ENCODE measurements at places on chromosomes 16 and 17. TPM values are rescaled to one million over a fixed set of nuclear protein-coding genes. Genes with fewer than 3 reads are reported as not detected.
A peak's percentile ranks its signal among the peaks of the same experiment; 100 is the strongest.

DNA sequence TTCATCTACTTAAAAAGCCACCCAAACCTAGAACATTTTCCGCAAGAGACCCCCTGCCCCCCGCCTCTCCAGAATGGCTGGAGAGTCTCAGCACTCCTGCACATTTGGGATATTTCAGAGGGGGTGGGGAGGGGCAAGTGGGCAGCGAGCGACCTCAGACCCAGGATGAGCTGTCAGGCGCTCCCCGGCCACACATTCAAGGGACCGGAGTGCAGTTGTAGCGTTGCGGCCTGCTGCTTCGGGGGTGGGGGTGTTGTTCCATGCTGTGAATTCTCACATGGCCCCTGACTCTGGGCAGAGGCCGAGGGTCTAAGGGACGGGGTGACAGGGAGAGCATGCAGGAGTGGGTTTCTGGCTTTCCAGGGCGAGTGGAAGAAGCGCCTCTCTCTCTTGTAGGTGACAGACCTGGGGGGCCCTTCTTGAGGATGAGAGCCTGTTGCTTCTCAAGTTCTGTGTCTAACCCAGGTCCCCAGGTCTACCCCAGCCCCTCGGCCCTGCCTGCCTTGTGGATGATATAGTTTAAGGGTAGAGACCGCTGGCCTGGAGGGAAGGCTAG lies 231.2 kb downstream of the SEC14L1 start:
- no peak for DNase-seq

DNA sequence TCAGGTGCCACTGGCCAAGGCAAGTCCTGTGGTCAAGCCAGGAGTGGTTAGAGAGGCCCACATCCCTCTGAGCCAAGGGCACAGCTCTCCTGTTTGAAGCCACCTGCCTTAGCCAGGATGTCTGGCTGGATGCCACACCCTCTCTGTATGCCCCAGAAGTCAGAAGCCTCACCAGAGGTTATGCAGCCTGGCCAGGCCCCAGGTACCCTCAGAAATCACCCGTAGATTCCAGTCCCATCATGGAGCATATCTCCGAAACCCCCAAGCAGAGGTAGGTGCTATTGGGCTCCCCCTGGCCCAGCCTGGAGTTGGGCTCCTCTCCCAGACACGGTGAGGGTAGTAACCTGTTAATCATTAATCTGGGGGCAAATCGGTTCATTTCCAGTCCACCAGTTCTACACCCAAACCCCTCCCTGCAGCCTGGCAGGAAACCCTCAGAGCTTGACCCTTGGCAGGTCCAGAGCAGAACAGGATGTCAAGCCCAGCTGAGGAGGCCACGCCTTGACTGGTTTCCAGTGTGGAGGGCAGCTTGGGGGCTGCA lies 60.6 kb upstream of the TMEM97 start:
- DNase-seq: no peak

DNA sequence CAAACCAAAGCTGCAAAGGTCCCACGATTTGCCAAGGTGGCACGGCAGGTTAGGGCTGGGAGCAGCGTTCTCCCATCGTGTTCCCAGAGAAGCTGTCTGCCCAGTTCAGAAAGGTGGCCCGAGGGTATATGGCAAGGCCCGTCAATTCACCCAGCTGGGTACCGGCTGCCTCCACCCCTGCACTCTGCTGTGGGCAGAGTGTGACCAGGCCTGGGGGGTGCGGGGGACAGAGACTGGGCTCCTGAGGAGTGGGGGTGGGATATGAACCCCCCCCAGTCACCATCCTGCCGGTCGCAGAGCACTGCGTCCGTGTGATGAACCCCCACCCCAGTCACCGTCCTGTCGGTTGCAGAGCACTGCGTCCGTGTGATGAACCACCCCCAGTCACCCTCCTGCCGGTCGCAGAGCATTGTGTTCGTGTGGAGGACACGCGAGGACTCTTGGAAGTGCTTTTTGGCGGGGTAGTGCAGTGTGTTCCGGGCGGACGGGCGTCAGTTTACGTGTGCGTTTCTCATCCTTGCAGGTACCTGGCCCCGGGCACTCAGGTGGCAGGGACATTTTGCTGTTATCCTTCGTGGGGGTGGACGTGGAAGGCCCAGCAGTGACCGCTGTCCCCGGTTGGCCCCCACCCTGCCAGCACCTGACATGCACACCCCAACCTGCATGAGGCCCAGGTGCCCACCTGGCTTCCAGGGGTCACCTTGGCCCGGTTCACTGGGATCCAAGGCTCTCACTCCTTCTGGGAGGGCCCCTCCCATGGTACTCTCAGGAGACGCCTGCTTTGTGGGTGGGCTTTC lies 2.7 kb upstream of the FASN start:
- no peak for DNase-seq

DNA sequence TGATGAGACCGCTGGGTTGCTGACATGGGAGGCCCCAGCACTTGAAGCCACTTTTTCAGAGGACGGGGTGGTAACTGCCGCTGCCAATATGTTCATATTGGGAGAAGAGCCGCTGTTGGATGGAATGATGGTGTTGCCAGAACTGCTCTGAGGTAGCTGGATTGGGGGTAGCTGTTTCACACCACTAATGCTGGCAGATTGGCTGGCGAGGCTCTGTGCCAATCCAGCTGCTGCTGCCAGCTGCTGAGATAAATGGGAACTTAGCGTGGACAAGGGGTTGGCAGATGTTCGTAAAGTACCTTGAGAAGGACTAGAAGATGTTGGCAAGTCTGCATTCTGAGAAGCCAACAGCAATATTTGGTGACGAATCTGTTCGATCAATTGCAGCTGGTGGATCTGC lies 10.0 kb downstream of the SALL1 start:
- DNase-seq: no peak

GRCh38 chr17:66437476-66438026 lies 135.1 kb downstream of the PRKCA start:
- no peak for DNase-seq

GRCh38 chr17:59277031-59277430 lies 54.4 kb upstream of the YPEL2 start:
- DNase-seq: no peak

DNA sequence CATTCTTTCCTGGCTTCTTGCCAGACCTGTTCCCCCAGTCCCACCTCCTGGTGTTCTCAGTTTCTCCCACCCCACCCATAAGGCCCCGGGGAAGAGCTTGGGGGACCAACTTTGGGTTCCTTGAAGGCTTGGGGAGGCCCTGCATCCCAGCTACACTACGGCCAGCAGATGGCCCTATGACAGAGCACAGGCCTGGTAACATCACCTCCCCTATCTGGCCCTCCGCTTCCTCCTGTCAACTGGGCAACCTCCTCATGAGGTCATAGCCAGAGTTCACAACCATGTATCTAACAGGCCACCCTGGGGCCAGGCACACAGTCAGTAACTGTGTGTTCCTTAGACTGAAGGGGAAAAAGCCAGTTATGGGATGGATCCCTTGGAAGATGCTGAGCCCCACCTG lies 31.4 kb downstream of the MYO15A start:
- no peak for DNase-seq

DNA sequence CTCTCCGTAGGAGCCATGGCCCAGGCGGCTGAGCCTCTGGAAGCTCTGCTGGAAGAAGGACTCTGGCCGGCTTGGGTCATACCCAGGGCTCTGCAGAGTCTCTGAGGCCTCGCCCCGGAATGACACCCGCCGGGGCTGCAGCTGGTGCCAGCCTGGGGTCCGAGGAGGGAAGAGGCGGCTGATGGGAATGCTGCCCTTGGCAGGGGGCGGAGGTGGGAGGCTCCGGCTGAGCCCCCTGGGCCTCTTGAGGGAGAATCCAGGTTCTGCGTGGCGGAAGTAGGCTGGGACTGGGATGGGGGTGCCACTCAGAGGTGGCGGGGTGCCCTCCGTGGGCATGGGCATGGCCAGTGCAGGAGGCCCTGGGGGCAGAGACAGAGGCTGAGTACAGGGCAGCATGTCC lies 3.6 kb downstream of the PKMYT1 start:
- DNase-seq: no peak

GRCh38 chr17:32801641-32802040 lies 75.3 kb downstream of the MYO1D start:
- no peak for DNase-seq

DNA sequence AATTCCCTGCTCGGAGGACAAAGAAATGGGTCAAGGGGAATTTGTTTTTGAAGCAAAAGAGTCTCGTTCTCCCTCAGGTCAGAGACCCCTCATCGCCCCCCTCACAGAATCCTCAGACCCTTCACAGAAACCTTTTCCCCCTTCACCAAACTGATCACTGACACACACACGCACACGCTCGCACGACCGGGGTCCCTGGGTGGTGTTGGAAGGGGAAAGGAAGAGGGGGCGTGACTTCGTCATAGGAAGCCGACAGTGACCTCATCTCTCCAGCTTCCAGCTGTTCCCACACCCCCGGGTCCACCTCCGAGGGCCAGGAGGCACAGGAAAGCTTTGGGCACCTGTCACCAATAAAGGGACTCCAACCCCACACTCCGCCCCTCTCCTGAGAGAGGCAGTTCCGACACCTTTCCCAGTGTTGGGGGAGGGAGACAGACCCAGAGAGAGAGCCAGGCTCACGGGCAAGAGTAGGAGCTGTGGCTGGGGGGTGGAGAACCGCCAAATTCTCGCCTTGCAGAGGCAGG lies 1.2 kb downstream of the ASGR1 start:
- DNase-seq: peak; percentile 51

DNA sequence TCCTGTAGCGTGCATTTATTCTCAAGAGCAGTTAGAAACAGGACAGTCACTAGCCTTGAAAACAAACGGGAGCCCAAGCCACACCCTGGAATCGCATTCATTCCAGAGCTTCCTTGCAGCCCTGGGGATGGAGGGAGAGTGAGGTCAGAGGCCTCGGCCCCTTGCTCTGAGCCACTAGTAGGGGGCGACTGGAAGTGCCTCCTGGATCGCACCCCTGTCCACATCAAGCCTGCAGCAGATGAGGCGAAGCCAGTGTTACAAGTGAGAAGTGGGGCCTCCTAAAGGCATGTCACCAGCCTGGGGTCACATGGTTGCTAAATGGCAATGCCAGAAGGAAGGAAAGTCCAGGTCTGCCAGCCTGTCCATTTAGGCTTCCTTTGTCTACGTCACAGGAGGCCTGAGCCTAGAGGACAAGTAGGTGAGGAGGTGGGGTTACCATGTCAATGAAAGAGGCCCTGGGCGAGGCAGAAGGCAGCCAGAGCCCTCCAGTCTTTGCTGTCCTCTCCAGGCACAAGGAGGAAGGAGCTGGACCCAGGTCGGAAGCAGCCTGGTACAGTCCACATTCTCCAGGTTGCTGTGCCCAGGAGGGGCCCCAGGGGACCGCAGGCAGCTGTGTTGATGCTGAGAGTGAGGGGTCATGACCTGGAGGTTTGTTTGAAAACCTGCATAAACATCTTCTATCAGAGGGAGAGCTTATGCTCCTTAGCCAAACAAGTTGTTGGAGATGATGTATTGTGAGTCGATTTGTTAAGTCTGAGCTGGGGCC lies 3.0 kb upstream of the RCVRN start:
- no peak for DNase-seq

GRCh38 chr16:72927199-72928089 lies 120.5 kb downstream of the ZFHX3 start:
- no peak for DNase-seq

GRCh38 chr17:33572615-33573014 lies 279.5 kb upstream of the ASIC2 start:
- DNase-seq: no peak

Gene CCL1
- total RNA-seq: not detected

Gene AANAT
- total RNA-seq: not detected

Gene RDM1
- total RNA-seq: not detected

Gene TEKT3
- total RNA-seq: not detected

Gene PYY
- total RNA-seq: not detected

Gene MEIOC
- total RNA-seq: not detected

Gene KRTAP4-3
- total RNA-seq: not detected

Data from endothelial cell of umbilical vein (primary cell).